ENCODE measurements at places on chromosomes 16 and 17.

DNA sequence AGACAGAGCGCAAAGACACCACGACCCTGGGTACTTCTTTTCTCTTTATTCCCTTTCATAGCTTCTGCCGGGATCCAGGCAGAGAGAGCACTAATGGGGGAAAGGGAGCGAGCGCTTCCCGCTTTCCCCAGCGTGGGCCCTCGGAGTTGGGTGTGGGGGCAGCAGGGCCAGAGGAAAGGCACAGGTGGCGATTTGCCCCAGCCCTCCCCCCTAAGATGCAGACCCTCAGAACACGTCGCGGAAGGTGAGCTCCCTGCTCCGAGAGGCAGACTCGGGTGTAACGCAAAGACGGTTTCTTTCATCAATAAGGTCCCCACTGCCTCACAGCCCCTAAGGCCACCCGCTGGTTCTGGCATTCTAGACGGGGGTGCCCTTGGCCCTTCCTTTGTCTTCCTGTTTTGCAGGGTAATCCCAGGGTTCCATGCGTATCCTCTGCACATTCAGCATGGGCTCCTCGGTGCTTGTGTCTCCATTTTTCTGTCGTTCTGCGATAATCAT is 570 bp upstream of the NME3 start:
- DNase-seq: no peak

DNA sequence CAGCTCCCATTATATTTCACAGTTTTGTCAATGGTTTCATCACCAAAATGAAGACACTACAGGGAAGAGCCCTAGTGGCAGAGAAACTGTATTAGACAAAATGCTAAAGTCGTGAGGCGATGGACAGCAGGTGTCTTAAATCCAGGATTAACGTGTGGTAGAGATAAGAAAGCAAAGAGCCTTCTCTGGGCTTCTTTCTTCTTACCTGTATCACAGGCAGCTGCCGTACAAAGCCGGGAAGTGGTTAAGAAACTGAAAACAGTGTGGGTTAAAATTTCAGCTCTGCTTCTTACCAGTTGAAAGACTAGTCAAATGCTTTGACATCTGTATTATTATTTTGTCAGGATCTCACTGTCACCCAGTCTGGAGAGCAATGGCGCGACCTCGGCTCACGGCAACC is 98.2 kb upstream of the NUDT7 start:
- no peak for DNase-seq

GRCh38 chr17:7219812-7220592 is at the start of the genes ACADVL and DLG4:
TSS of gene ACADVL (plus strand) at chr17:7219938. CDS start at chr17:7219985, 47 bp downstream.
TSS of gene DLG4 (minus strand) at chr17:7219836.
- DNase-seq: peak; percentile 37

DNA sequence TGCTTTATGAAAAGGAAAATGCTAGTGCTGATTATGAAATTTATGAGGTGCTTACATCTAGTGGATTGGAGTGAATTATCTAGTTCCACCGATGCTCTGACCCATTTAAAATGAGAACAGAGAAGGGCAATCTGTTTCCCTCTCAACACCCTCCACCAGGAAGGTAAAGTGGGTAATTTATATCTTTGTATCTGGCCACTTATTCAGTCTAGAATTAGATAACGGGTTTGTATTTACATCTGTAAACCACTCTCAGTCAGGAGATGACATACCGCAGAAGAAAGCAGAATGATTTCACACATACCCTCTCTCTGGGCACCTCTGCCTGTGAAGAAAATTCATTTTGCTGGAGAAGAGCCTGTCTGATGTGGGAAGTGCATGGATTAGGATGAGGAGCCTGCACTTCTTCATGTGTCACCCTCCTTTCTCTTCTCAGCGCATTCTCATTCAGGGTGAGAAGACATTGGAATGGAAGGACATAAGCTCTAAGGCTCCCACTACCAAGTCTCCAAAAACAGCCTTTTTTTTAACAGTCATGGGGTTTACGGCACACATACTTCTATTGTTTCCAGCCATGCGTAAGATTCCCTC is 646.7 kb upstream of the SALL1 start:
- DNase-seq: no peak

GRCh38 chr16:83842756-83843507 is 35.2 kb downstream of the HSBP1 start:
- no peak for DNase-seq

Data from BJ (cell line).